Renal pelvis (tissue), 12 donors: ENCODE measurements at places on chromosomes 12 and 14. TPM values are rescaled to one million over a fixed set of nuclear protein-coding genes. Genes with fewer than 3 reads are reported as not detected.

DNA sequence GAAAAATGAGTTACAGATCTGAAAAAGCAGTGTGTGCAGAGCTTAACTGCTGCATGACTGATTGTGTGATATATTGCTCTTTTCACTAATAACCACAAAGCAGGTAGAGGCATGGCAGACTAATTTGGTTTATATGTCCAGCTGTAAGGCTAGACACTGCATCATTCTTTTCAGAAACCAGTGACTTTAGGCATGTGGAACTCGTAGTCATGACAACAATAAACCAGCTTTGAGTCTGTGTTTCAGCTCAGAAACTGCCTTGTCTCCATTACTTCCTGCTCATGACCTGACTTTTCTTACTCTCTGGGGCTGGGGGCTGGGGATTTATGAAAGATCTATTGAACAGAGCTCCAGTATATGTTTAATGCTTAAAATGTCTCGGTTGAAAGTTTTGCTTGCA is 146.8 kb upstream of the LRIG3 start:
- peak; percentile 77 for DNase-seq

DNA sequence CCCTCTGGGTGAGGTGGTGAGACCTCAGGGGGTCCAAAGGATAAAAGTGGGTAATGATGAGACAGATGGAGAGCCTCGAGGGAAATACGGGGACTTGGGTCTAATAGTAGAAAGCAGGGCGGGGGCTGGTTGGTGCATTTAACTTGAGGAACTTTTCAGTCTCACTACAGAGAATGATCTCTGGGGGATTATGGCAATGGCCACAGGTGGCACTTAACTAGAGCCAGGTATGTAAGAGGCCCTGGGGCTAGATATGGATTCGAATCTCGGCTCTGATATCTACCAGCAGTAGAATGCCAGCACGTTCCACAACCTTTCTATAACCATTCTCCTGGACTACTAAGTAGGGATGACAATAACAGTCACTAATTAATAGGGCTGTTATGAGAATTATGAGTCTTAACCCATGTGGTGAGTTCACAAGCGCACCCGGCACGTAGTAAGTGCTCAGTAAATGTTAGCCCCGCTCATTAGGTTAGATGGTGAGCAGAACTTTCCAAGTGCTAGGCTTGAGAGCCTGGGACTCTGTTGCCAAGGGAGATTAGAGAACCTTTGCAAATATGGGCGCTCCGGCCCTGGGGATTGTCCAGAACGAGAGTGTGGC is 888 bp upstream of the PLXNC1 start:
- DNase-seq: no peak

GRCh38 chr12:123043536-123044001 is 63.1 kb downstream of the ARL6IP4 start:
- peak; percentile 61 for DNase-seq

GRCh38 chr12:5733916-5734315 is 211.1 kb downstream of the ANO2 start:
- no peak for DNase-seq

The C12orf76 gene
- polyA plus RNA-seq: 29.5 TPM

The TAS2R30 gene
- polyA plus RNA-seq: 0.16 TPM
